ENCODE measurements at places on chromosomes 2 and 18.

GRCh38 chr2:134008837-134009236 lies 245.0 kb upstream of the MGAT5 start:
- no peak for DNase-seq

GRCh38 chr18:11657152-11657551 lies 31.9 kb upstream of the GNAL start:
- DNase-seq: no peak

GRCh38 chr2:155708071-155708470 lies 624.5 kb downstream of the NR4A2 start:
- DNase-seq: no peak

DNA sequence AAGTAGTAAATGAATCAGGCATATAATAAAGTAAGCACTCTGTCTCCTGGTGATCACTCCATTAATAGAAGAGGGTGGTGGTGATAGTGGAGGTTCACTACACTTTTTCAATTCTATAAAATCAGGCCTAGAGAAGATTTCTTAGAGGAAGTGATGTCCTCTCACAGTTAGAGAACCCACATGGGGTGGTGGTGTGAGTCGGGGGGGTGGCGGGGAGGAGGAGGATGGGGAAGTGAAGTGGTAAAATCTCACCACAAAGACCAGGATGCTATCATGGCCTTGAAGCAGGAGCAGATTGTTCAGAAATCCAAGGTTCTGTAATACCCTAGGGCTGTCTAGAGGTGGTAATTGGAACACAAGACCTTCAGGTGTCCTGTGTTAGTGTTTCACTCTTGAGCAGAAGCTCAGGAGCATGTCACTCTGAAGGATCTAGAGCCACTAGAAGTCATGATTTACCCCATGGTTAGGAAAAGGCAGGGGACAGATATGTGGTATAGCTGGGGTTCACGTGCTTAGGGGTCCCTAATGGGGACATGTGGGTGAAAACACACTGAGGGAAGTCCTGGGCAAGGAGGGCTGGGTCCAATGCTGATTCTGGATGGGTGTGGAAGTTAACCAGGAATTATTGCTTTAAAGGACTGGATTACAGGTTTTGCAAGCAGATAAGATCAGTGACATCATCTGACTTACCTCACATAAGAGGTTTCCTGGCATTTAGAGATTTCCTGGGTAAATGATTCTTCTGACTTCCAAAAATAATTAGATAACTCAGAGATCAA lies 31.0 kb downstream of the RNF125 start:
- DNase-seq: no peak

DNA sequence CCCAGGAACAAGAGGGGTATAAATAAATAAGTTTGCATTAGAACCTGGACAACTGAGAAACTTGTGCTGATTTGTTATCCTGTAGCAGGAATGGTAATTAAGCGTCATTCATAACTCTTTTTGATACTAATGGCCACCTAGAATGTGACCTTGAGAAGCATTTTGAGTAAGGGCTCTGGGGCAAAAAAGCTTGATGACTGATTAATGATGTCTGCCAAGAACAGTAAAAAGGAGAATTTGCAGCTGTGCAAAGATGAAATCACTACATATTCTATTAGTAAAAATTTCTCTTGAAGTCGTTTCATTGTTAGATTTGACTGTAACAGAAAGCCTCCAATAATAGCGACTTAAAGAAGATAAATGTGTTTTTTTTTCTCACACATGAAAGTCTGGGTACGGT lies 157.7 kb downstream of the PRKCE start:
- DNase-seq: no peak

- DNase-seq: no peak
These were observed 216.5 kb upstream of the FN1 start for GRCh38 chr2:215652388-215652787.

DNA sequence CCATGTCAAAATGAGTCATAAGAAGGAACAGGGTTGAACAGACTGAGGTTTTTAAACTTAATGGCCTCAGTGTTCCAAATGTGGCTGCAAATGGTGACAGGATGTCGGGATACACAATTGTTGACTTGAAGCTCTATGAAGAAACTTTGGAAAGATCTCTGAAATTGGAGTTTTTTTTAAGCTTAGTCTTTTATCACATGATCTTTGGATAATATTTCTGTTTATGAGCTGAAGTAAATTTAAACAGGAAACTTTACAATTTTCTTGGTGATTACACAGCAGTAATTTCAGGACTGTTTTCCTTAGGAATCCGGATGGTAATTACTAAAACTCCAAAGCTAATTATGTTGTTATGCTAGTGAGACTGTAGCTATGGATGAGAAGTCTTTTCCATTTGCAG lies 199.1 kb upstream of the NRXN1 start:
- no peak for DNase-seq

DNA sequence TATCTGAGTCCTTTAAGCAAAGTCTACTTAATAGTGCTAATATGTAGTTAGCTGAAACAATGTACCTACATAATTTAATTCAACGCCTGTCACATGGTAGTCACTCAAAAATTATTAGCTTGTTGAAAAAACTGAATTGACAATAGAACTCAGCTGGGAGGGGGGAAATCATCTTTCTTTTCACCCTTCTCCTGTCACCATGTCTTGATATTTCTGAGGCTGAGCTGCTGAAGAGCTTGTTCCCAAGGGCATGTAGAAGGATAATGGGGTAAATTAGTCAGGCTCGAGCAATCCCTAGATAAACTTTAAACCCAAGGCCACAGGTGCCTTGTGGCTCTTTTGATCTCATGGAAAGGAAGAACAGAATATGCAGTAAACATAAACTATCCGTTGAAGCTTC lies 339.6 kb upstream of the LRATD1 start:
- DNase-seq: no peak

DNA sequence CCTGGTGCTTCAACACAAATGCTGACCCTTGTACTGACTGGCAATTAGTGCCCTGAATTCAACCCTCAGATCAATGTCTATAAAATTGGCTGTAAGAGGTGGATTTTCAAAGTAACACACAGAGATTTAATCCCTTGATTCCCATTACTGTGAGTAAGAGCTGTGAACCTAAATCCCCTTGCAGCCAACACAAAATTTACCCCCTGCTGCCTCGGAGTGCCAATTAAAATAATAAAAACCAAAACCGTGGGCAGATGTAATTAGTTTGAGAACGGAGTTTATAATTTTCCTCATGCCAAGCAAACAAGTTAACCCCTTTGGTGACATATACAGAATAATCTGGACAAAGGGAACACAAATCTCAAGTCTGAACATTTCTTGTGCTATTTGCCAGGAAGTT lies 55.8 kb upstream of the REV1 start:
- no peak for DNase-seq

DNA sequence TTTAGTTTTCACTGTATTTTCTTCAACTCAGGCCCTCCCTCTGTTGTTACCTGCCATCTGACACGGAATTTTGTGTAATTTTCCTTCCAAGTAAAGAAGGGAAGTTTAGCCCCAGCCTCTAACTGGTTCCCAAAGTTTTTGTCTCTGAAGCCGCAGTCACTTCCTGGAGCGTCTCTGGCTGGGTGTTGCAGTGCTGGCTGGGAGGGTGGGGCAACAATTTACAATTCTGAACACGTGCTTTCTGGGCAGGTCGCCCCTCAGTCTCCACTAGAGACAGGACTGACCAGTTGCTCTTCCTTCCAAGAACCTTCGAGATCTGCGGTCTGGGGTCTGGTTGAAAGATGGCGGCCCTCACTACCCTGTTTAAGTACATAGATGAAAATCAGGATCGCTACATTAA lies 3.5 kb downstream of the CNDP2 start:
- no peak for DNase-seq

Data from DMS153 (cell line).